Hepatocyte (in vitro differentiated cells): ENCODE measurements at places on chromosomes 5 and 9.

DNA sequence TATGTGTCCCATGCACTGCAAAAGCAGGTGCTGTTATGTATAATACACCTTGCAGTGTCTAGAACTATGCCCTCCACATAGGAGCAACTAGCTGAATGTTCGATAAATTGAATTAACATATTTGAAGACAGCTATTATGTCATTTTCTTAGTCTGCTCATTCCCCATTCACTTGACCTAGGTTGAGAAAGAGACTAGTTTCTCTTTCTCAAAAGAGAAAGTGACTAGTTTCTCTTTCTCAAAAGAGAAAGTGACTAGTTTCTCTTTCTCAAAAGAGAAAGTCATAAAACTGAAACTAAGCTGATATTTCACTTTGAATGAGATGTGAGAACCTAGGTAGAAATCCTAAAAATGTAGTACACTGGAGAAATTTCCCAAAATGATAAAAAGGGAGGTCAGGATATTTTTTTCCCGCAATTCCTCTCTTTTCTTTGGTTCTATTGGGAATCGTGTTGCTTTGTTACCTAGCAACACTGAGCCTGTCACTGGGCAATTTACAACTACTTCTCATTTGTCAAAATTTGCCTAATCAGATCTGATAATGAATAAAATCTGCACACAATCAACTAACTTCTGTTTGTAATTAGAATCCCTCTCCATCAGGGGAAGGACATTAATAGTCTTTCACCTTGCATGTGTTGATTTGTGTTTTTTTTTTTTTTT is 132.0 kb upstream of the GRIA1 start:
- no peak for DNase-seq

GRCh38 chr5:52356311-52356918 is 431.3 kb upstream of the ITGA1 start:
- peak; percentile 32 for DNase-seq

GRCh38 chr5:115392611-115393010 is 96.2 kb upstream of the CCDC112 start:
- DNase-seq, result no peak

DNA sequence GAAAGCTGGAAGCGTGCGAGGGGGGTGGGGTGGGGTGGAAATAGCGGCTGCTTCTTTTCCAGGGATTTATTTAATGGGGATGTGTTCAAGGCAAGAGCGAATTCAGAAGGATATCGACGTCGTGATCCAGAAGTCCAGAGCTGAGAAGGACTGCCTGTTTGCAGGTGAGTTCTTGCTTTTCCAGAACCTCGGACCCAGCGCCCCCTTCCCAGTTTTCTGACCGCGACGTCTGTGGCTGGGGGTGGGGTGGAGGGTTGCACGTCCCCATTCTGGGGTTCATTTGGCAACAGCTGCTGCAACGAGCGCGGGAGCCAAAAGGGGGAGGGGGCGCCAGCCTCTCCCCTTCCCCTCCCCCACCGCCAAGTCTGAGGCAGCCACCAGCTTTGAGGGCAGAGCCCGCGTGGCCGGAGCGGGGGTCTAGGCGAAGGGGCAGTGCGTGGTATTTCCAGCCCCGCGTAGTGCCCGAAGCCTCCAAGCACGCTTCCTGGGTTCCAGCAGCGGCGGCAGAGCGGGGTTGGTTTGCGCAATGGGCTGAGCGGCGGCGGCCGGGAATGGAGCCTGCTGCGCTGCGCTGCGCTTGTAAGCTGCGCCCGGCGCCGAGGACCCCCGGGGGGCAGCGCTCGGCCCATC is 701 bp downstream of the PARP8 start:
- peak; percentile 68 for DNase-seq

GRCh38 chr9:104240890-104241289 is 146.8 kb downstream of the SMC2 start:
- no peak for DNase-seq

DNA sequence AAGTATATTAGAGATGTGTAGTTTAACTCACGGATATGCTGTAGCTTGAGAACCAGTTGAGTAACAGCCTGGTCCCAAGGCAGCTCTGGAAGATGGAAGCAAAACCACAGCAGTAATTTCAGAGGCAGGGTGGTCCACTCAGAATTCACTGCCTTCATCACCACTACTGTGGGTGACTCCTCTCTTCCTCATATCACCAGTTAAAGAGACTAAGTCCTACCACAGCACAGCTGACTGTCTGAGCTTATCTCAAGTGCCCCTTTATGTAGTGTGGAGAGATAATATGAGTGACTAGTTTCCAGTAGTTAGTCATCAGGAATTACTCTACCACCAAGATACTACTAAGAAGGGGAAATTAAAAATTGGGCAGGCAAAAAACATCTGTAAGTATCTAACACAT is 1571.2 kb upstream of the C9orf72 start:
- DNase-seq, result no peak

GRCh38 chr5:122264610-122265009 is 47.4 kb upstream of the SNCAIP start:
- no peak for DNase-seq

GRCh38 chr9:76415154-76415553 is 20.9 kb upstream of the RFK start:
- DNase-seq, result no peak

DNA sequence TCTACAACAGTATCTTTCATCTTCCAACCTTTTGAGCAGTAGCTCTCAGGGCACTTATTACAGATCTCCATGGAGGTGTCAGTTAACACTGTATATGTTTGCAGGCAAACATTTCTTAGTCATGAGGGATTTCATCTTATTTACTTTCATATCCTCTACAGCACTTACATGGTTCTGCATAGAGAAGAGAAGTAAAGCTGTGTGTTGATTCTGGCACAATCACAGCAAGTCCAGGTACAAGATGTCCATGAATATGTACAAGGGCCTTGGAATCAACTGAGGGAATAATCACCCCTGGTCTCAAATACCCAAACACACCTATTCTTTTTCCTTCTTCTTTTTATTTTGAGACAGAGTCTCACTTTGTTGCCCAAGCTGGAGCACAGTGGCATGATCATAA is 142.0 kb upstream of the TRPM3 start:
- DNase-seq, result no peak

GRCh38 chr9:127561491-127562278 is 50.4 kb upstream of the STXBP1 start:
- DNase-seq, result peak; percentile 90

GRCh38 chr9:121954477-121955140 is 138.5 kb downstream of the TTLL11 start:
- DNase-seq, result no peak

DNA sequence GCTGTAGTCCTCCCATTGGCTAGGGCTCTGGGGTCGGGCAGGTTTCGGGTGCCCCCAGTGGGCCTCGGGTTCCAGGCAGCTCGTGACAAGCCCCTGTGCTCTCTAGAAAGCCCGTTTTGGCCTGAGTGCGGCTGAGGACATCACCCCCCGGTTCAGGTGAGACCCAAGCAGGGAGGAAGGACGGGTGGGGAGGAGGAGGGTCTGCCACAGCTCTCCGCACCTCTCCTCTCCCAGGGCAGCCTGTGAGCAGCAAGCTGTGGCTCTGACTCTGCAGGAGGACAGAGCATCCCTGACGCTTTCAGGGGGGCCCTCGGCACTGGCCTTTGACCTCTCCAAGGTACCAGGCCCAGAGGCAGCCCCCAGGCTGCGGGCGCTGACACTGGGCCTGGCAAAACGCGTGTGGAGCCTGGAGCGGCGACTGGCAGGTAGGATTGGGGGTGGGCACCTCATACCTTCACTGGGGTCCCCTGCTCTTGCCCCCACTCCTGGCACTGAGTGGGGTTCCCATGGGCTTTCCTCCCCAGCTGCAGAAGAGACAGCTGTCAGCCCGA is 672 bp downstream of the PAXX start:
- no peak for DNase-seq

GRCh38 chr9:129163753-129164152 is 14.3 kb downstream of the IER5L start:
- no peak for DNase-seq

DNA sequence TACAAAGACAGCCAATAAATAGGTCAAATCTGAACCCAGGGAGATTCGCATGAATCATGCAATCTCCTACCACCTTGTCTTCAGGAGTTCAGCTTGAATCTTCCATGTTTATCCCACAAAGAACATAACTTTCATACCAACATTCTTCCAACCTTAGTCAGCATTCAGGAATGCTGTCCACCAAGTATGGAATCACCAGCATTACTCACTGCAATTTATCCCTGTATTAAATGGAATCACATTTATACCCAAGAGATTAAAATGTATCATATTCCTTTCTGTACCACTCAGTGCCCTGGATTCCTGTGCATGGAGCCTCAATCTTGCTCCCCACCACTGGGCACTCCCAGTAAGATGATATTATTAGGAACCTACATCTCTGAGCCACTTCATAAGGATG is 162.6 kb downstream of the GLIS3 start:
- DNase-seq, result peak; percentile 51

GRCh38 chr9:107711542-107711941 is 222.0 kb upstream of the KLF4 start:
- peak; percentile 80 for DNase-seq

DNA sequence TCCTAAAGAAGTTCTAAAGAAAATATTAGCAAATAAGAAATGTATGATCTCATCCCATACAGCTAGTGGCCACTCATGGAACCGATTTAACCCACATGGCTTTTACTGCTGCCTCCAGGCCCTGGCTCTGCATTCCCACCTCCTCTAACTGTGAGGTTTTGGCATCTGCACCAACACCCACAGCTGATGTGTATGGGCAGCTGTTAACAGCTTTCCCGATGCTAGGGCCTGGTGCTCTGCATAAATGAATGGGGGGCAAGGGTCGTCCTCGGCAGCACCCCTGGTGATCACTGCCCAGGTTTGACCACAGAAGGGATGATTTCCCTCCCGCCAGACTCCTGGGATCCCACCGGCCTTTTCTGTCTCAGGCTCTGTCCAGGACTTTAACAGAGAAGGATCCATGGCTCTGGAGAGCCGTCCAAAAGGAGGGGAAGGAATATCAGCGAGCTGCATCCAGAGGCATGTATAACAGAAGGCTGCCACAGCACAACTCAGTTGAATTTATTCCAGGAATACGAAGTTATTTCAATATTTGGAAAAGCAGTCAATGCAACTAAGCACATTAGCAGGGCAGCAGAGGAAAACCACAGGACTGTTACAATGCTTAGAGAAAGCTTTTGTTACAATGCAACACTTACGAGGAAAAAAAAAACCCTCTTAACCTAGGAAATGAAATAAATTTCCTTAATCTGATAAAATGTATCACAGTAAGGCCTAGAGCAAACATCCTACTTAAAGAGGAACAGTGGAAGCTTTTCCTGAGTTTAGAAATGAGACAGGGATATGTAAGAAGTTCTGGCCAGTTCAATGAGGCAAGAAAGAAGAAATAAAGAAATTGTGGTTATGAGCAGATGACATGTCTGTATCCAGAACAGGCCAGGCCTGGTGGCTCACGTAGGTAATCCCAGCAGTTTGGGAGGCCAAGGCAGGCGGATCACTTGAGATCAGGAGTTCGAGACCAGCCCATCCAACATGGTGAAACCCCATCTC is 63.1 kb downstream of the NACC2 start:
- no peak for DNase-seq

- DNase-seq, result no peak
Observed at GRCh38 chr5:133781436-133782225, 169.3 kb upstream of the FSTL4 start.

DNA sequence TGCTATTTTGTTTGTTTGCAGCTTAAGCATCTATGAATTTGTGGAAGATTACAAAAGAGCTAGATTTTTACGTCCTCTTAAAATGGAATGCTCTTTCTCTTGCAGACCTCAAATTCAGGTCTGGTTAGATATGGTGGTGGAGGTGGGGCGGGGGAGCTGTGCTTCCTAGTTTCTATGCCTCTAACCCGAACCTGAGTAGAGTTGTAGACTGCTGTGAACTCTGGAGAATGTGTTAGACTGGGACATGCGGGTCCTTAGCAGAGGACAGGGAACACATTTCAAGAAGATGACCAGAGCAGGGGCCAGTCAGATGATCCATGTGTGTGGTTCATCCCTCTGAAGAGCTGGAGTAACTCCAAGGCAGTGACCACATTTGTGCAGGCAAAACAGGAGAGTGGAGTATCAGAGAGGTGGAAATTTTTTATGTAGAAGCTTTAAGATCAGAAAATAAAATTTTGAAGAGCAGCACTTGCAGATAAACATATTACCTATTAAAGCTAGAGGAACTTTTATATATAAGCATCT is 154.9 kb downstream of the FAM174A start:
- no peak for DNase-seq

DNA sequence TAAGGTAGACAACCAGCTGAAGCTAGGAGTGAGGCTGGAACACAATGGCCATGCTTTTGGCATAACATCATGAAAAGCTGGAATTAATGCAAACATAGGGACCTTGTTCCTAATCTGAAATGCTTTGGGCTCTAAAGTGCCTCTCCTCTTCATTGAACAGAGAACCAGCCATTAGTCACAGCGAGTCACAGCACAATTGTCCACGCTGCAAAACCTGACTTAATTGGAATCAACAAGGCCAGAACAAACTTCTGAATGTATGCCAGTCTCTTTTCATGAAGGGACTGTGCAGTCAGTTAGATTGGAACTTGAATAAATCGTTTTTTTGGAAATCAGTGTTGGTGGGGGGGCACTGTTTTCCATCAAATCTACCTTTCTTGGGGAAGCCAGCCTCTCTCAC is 96.5 kb downstream of the JAKMIP2 start:
- DNase-seq, result no peak

DNA sequence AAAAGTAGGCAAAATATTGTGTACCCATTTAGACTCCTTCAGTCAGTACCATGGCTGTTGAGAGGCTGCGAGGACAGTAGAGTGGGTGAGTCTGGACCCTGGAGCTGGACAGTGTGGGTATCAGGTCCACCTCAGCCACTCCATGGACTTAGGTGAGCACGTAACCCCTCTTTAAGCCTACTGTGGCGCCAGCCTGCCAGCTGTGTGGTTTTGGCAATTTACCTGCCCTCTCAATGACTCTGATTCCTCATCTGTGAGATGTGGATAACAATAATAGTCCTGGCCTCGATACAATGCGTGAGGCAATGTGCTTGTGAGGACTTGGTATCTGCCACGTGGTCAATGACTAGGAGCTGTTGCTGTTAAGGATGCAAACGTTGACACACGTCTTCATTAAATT is 17.9 kb downstream of the SLC1A3 start:
- no peak for DNase-seq

DNA sequence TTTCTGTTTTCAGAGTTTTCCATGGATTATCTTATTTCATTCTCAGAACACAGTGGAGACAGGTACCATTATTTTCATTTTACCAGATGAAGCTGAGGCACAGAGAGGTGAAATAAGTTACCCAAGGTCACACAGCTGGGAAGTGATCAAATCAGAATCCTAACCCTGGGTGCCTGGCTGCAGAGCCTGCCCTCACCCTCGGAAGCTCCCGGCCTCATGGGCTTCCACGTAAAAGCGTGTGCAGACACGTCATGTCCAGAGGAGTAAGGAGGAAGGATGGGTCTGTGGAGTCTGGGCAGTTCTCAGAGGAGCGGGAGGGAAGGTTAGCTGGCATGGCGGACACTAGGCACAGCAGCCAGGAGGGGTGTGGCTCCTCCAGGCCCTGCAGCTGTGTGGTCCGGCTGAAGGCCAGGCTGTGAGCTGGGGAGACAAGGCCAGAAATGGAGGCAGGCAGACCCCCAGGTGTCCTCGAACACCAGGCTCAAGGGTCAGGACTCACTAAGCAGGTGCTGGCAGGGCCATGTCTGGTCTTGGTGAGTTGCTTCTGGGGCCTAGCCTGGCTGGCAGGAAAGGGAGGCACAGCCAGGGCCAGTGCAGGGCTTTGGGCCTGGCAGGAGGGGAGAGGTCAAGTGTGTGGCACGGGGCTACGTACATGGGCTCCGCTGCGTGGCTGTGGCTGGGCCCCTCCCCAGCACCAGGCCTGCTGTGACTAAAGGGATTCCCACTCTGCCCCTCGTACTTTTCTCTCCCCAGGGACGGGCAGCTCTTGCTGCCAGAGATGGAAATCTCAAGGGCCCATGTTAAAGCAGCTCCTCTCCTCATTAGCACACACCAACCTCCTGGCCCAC is 5.6 kb downstream of the TBC1D9B start:
- DNase-seq, result no peak
